Aorta (tissue), 5 donors: ENCODE measurements at places on chromosomes 13 and 19. TPM values are rescaled to one million over a fixed set of nuclear protein-coding genes. Genes with fewer than 3 reads are reported as not detected.

- no peak for DNase-seq
These were observed 36.8 kb upstream of the ATP11A start for GRCh38 chr13:112653071-112653470.

DNA sequence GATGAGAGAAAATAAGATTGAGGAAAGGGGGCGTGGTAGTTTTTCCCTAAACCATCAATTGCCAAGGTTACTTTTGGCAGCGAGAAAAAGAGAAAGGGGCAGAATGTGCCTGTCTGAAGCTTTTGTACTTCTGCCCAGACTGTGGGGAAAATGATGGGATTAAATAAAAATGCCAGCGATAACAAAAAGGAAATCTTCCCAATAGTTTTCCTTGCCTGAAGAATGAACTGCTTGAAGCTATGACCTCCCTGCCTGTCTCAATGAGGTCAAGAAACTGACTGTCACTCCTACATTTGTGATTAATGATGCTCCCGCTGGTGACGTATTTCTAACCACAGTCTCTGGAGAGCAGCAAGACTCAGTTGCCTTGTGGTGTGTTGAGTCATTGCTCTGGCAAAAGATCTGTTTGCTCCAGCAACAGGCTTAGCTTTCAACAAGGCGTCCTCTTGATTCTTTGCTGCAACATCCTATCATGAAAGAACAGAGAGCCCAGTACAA, 1051.5 kb downstream of the DIAPH3 start:
- no peak for DNase-seq

CLN5 gene
- total RNA-seq, result 21.4 TPM

MIER2 gene
- 26.4 TPM for total RNA-seq

ZIC2 gene
- not detected for total RNA-seq

PEG3 gene
- total RNA-seq, result 10.3 TPM

DNA sequence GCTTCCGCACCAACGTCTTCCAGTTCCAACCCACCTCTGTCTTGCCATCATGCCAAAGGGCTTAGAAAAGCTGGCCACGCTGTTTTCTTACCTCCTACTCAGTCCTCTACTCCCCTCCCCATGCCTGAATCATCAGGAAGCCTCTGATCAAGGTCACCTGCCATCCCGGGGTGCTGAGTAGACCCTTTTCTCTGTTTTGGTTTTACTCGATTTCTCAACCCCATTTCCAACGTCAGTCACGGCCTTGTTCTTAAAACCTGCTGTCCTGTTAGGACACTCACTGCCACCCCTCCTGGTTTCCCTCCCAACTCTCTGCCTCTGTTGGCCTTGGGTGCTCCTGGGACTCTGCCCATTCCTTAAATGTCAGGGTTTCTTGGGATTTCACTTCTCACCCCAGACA, 350.1 kb downstream of the FOXO1 start:
- DNase-seq, result no peak

DNA sequence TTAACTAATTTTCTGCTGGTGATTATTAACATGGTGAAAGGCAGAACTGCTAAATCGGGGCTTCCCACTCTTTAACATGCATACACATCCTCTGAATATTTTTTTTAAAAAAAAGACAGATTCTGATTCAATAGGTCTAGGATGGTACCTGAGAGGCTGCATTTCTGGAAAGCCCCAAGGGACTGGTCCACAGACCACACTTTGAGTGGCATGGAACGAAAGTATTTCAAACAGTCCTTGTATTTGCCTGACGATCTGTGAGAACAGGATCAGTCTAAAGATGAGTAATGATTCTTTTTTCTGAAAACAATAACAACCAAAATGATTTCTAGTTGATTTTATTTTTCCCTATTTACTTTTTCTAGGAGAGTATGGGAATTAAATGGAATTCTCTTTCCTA, 16.7 kb upstream of the SPART start:
- no peak for DNase-seq
